Cardiac muscle cell (in vitro differentiated cells and primary cell): ENCODE measurements at places on chromosomes 4 and X. TPM values are rescaled to one million over a fixed set of nuclear protein-coding genes. Genes with fewer than 3 reads are reported as not detected.

Gene PDZD4
- polyA plus RNA-seq: 0.50 and 1.7 TPM in 2 replicates

Gene ARHGAP6
- 10.5 and 14.9 TPM in 2 replicates for polyA plus RNA-seq

Gene RAB9B
- 3.3 and 6.6 TPM in 2 replicates for polyA plus RNA-seq

Gene SMPX
- polyA plus RNA-seq: 633 and 1,072 TPM in 2 replicates

Gene TMEM175
- 28.3 and 35.1 TPM in 2 replicates for polyA plus RNA-seq

Gene MAGEH1
- 80.4 and 86.7 TPM in 2 replicates for polyA plus RNA-seq

Gene SHOX
- polyA plus RNA-seq: not detected in 2 replicates

Gene LARP7
- 57.0 and 88.6 TPM in 2 replicates for polyA plus RNA-seq

Gene PDGFC
- polyA plus RNA-seq: 6.9 and 10.1 TPM in 2 replicates

Gene UTP14A
- polyA plus RNA-seq: 4.7 and 7.8 TPM in 2 replicates

Gene TCEAL6
- polyA plus RNA-seq: not detected in 2 replicates

Gene STIM2
- polyA plus RNA-seq: 27.3 and 35.2 TPM in 2 replicates

Gene NAP1L3
- polyA plus RNA-seq: 79.1 and 89.5 TPM in 2 replicates

Gene SLITRK4
- polyA plus RNA-seq: 2.0 and 8.5 TPM in 2 replicates

Gene LIMCH1
- 1.7 and 4.5 TPM in 2 replicates for polyA plus RNA-seq

Gene ADH7
- polyA plus RNA-seq: not detected in 2 replicates

Gene RNF128
- polyA plus RNA-seq: 0.72 TPM in 1 of 2 replicates, not detected in the other

Gene SASH3
- 0.13 and 0.21 TPM in 2 replicates for polyA plus RNA-seq

Gene GLOD5
- polyA plus RNA-seq: not detected in 2 replicates

Gene CT47C1
- polyA plus RNA-seq: not detected in 2 replicates

Gene C4orf17
- polyA plus RNA-seq: not detected in 2 replicates

Gene GLRA2
- polyA plus RNA-seq: 0.12 TPM in 1 of 2 replicates, not detected in the other

Gene MAGED4
- polyA plus RNA-seq: 25.0 and 29.7 TPM in 2 replicates

Gene TAF1
- 3.8 and 7.8 TPM in 2 replicates for polyA plus RNA-seq

Gene NOA1
- polyA plus RNA-seq: 9.7 and 21.4 TPM in 2 replicates

Gene GSX2
- not detected in 2 replicates for polyA plus RNA-seq

Gene GRIA3
- 3.3 and 6.1 TPM in 2 replicates for polyA plus RNA-seq

Gene CAPN6
- 0.04 and 1.4 TPM in 2 replicates for polyA plus RNA-seq

Gene FGA
- polyA plus RNA-seq: 0.31 TPM in 1 of 2 replicates, not detected in the other

Gene DRD5
- polyA plus RNA-seq: not detected in 2 replicates

Gene USP17L22
- polyA plus RNA-seq: not detected in 2 replicates

Gene TCEANC
- polyA plus RNA-seq: 3.5 and 4.7 TPM in 2 replicates

Gene TCP11X2
- not detected in 2 replicates for polyA plus RNA-seq

Gene KIF4A
- 4.7 and 22.7 TPM in 2 replicates for polyA plus RNA-seq

Gene RBMX2
- 22.5 and 30.9 TPM in 2 replicates for polyA plus RNA-seq

Gene AMTN
- 0.53 TPM in 1 of 2 replicates, not detected in the other for polyA plus RNA-seq

Gene FATE1
- polyA plus RNA-seq: not detected in 2 replicates

Gene PLP1
- polyA plus RNA-seq: not detected in 2 replicates

Gene PAGE4
- polyA plus RNA-seq: not detected in 2 replicates

Gene SUPT20HL1
- 0.61 TPM in 1 of 2 replicates, not detected in the other for polyA plus RNA-seq

Gene FGG
- polyA plus RNA-seq: 0.68 TPM in 1 of 2 replicates, not detected in the other

Gene FSTL5
- polyA plus RNA-seq: 0.59 and 0.61 TPM in 2 replicates

Gene XIAP
- 4.9 and 7.2 TPM in 2 replicates for polyA plus RNA-seq

Gene GPM6B
- 8.7 and 16.4 TPM in 2 replicates for polyA plus RNA-seq

Gene SH3BGRL
- 181 and 222 TPM in 2 replicates for polyA plus RNA-seq

Gene XAGE1A
- polyA plus RNA-seq: not detected in 2 replicates

Gene NDST4
- polyA plus RNA-seq: 0.34 TPM in 1 of 2 replicates, not detected in the other

Gene PTCHD1
- 1.5 and 2.7 TPM in 2 replicates for polyA plus RNA-seq
